Hypothalamus (tissue), 51 donors: ENCODE measurements at places on chromosomes 3 and 15.

DNA sequence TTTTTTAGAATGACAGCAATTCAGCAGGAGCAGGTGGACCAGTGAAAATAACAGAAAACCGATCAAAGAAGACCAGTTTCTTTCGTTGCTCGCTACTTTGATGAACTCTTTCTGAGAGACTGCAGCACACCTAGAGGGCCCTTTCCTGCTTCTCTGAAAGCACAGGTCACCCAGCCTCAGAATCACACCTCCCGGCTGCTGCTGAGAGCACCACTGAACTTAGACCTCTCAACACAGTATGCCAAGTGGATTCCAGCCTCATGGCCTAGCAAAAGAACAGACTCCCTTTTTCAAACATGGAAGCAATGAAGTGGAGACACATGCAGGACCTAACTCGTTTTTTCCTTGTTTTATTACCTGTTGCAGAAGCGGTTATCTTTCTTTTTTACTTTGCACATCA is 13.9 kb upstream of the APH1B start:
- DNase-seq = no peak

DNA sequence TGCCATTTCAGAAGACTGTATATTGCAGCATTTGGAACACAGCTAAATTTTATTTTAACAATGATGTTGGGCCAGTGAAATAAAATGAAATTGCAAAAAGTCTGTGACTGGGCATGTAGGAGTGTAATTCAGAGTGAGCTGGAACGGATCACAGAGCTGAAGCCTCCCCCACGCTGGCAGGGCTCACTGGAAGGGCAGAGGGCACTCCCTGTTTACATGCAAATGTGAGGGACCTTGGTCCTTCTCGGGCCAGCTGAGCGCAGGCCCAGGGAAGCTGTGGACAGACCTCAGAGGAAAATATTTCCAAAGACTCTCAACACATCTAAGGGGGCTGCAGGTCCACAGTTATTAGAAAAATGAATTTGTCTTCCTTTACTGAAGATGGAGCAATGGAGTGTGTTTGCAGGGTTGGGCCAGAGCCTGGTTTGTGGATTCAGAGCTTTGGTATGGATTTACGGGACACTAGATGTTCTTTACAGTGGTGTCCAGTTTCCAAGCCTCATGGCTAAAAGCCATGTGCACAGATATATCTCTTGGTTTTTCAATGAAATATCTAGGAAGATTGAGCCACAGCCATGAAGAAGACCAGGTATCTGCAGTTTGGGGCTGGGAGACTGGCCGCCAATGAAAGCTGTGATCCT is 32.0 kb downstream of the TRPM1 start:
- no peak for DNase-seq

DNA sequence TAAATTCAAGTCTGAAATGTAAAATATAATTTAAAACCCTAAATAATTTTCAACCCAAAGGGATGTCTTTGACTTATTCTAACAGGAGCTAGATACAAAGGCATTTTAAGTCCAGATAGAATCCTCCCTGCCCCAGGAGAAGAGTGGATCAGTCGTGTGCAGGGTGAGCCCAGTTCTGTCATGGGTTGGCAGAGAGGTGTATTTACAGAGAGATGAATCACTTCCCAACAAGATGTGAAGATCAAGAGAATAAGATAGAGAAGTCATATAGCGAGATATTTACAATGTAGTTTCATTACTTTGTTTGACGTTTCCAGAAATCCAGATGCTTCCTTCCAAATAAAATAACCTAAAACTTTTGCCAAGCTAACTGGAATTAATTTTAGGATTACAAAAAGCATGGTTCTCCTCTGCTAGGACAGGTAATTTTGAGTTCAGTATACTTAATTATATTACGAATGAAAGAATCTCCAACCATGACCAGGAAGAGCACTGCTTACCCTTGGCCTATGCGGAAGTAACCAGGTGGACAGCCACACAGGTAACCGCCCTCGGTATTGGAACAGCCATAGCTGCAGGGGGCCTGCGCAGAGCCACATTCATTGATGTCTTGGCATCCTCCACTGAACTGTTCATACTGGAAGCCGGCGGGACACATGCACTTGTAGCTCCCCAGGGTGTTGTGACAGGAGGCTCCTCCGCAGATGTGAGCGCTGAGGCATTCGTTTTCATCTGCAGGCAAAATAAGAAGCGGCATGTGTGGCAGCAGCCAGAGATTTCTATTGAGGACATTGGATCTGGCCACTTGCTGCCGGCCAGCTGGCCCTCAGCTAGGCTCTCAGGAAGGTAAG is 84.0 kb downstream of the DUT start:
- DNase-seq = no peak

GRCh38 chr3:3184876-3185275 is 5.4 kb upstream of the CRBN start:
- no peak for DNase-seq

- no peak for DNase-seq
Observed at GRCh38 chr15:31500766-31501449, 174.3 kb downstream of the KLF13 start.

DNA sequence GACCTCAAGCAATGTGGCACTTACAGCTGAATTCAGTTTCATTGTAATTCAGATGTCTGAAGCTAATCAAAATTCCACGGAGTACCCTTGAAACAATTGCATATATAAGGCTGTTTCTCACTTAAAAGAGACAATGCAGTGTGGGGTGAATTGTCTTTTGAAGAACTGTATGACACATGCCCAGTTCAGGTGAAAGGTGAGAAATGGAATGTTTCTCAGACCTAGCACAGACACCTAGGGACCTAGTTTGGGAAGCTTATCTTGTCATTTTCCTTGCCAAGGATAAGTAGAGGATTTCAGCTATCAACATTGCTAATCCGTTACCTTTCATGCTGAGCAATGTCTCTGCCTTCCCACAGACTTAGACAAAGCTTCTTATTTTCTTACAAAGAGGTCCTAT is 36.3 kb downstream of the MBNL1 start:
- DNase-seq = no peak

- no peak for DNase-seq
Observed at GRCh38 chr3:41129731-41130130, 69.6 kb upstream of the CTNNB1 start.

DNA sequence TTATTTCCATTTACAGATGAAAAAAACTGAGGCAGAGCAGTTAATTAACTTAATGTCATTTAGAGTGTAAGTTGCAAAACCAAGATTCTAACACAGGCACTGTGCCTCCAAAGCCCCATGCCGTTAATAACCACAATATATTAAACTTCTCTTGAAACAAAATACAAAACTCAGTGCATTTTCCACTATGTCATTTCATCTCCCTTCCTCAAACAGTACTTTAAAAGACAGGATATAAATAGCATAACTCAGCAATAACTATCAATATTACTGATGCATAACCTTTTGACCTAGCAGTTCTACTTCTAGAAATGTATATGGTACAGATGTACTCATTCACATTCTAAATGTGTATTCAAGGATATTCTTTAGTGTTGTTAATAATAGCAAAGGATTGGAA is 5.1 kb upstream of the TASOR start:
- DNase-seq = no peak

- DNase-seq = no peak
Observed at GRCh38 chr3:45617430-45618080, 23.0 kb downstream of the LIMD1 start.

- DNase-seq = no peak
Observed at GRCh38 chr3:125137358-125138033, 75.1 kb downstream of the SLC12A8 start.

- no peak for DNase-seq
Observed at GRCh38 chr3:28081533-28081947, 159.9 kb upstream of the CMC1 start.

DNA sequence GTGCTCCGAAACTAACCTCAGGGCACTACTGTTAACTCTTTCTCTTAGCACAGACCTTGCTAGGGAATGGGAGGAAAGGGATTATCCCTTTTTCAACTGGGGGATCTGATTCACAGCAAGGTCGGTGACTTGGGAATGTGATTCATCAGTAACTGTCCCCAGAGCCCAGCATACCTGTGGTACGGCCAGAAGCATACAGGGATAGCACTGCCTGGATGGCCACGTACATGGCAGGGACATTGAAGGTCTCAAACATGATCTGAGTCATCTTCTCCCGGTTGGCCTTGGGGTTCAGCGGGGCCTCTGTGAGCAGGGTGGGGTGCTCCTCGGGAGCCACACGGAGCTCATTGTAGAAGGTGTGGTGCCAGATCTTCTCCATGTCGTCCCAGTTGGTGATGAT is 2.3 kb downstream of the ACTC1 start:
- DNase-seq = no peak

GRCh38 chr15:45021348-45021747 is 1.6 kb upstream of the SORD start:
- DNase-seq = no peak

DNA sequence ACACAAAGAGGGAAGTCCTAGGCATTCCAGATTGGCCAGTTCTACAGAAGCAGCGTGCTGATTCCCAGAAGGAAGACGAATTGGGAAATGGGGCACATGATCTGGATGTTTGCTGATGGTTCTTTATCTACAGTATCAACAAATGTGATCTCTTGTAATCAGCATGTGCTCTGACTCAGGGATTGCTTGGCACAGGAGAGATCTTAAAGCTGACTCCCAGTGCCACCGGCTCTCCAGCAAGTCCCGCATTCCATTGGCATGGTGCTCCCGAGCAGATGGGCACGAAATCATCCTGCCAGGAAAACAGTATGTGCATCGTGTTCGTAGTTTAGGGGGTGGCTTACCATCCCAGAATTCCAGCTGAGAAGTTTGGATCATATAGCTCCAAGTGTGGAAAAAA is 259.9 kb upstream of the NR2F2 start:
- no peak for DNase-seq

- DNase-seq = no peak
Observed at GRCh38 chr15:82303956-82304777, 41.5 kb downstream of the SAXO2 start.

GRCh38 chr3:178585454-178585853 is 49.2 kb downstream of the KCNMB2 start:
- no peak for DNase-seq

- no peak for DNase-seq
Observed at GRCh38 chr3:72012363-72012762, 227.4 kb upstream of the PROK2 start.

- DNase-seq = no peak
Observed at GRCh38 chr3:33790091-33790490, 8.3 kb upstream of the PDCD6IP start.

DNA sequence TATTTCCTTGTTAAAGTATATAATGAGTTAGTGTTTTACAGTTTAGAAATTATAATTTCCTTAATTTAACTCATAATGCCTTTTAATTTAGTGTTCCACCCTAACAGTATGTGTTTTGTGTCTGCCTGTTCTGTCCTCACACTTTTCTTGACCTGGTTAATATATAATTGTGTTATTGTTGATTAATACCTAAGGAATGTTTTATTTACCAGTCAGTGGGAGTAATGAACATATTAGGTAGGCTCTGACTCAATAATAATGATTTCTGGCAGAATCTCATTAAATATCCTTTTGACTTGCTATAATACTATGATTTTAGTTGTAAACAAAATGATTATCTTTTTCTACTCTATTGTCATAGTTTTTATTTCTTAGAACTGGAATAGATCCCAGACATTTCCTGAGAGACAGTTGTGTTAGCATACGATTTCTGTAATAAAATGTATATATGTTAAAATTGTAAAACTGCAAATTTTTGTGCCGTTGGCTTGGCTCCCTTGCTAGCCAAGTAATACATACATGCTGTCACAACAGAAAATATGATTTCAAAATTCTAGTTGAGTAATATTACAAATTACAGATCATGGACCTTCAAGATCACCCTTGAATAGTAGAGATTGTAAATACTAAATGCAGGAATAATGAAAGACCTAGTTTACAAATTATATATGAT is 51.9 kb downstream of the RASA2 start:
- no peak for DNase-seq

DNA sequence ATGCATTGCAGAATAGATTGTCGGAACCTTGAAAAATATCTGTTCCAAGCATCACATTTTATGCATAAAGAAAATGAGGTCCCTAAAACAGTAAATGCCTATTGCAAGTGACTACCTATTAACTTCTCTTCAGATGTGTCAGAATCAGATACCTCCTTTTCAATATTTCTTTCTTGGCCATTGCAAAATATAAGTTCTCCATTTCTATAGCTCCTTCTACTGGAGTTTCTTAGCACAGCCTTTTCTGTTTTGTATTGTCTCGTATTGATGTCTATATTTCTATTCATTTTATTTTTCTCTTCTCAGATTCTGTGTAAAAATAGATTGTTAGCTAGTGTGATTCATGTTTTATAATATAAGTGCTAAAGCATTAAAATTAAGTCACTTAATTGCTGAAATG is 63.4 kb downstream of the PPARG start:
- DNase-seq = no peak

GRCh38 chr3:147119989-147120388 is 286.4 kb downstream of the ZIC4 start:
- DNase-seq = no peak

GRCh38 chr15:61715082-61715481 is 345.2 kb downstream of the VPS13C start:
- no peak for DNase-seq

DNA sequence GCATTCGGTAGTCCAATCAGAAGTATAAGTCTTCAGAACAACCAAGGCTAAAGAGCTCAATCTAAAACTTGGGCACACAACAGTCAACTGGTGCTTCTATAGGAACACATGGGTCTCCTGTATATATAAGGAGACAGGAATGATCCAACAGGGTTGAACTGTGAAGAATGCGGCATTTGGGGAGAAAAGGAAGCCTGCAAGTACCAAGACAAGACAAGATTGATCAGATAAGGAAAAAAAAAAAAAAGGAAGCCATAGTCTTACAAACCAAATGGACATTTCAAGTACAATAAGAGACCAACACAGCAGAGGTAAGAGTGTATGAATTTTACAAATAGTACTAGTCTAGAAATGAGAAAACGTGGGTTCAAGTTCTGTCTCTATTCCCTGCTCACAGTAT is 6.5 kb downstream of the CPEB1 start:
- no peak for DNase-seq

GRCh38 chr3:58609990-58610389 is 32.8 kb upstream of the FAM107A start:
- no peak for DNase-seq

- no peak for DNase-seq
Observed at GRCh38 chr15:25847051-25847450, 16.1 kb downstream of the ATP10A start.

- DNase-seq = no peak
Observed at GRCh38 chr3:56787258-56787775, 14.4 kb downstream of the ARHGEF3 start.
